T-helper 2 cell (primary cell): ENCODE measurements at places on chromosomes 2 and 18.

DNA sequence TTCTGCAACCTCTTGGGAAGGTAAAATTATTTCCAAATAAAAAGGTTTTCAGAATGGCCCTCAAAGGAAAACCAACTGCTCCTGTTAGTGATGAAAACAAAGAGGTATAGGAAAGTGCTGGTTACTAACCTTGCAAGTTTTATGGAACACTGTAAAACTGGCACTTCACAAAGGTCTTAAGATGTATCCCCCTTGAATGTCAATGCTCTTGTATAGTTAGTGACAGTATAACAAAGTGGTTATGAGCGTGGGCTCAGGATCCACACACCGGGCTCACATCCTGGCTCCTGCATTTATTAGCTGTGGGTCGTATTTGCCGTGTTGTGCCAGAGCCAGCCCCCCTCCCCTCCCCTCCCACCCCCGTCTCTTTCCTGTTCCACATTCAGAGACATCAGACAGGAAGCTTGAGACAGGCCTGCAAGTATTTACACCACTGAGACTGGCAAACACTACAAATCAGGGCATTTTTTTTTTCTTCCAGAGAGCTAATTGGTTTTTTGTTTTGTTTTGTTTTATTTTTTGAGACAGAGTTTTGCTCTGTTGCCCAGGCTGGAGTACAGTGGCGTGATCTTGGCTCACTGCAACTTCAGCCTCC is 9.2 kb upstream of the DNPEP start:
- DNase-seq = no peak

DNA sequence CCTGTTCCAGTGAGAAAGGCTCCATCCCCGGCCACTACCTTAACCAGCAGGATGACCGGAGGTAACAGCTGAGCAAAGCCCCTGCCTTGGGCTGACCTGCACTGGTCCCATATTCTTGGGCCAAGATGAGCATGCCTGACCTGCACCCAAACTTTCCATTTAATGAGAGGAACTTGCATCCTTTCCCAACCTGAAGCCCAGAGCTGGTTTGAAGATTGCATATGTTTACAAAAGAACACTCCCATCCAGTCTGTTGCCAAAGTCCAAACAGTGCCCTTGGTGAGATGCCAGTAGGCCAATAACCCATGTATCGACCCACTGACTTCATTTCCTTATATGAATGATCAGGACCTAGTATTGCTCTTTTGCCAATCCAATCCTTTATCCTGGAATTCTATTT is 5.5 kb upstream of the NPAS2 start:
- DNase-seq = no peak

GRCh38 chr18:33641141-33641540 is 63.1 kb downstream of the ASXL3 start:
- no peak for DNase-seq

DNA sequence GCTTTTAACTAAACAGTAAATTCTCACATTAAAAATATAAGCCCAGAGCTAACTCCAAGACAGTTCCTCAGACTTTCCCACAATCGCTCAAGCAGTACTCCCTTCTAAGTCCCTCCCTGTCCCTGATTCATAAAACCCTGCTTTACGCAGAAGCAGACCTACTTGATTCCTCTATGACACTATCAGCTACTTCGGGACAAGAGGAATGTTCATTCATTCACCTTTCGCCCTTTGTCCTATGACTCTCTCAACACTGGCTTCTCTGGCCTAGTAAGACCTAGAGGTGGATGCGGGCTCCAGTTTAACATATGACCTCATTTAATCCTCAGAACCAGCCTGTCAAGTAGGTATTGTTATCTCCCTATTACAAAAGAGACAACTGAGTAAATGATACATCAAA is 10.2 kb downstream of the LPIN2 start:
- DNase-seq = no peak

DNA sequence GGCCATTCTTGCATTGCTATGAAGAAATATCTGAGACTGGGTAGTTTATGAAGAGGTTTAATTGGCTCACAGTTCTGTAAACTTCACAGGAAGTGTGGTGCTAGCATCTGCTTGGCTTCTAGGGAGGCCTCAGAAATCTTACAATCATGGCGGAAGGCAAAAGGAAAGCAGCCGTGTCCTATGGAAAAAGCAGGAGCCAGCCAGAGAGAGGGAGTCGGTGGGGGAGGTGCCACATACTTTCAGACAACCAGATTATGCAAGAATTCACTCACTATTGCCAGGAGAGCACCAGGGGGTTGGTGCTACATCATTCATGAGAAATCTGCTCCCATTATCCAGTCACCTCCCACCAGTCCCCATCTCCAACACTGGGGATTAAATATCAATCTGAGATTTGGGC is 64.1 kb downstream of the CPS1 start:
- DNase-seq = no peak

DNA sequence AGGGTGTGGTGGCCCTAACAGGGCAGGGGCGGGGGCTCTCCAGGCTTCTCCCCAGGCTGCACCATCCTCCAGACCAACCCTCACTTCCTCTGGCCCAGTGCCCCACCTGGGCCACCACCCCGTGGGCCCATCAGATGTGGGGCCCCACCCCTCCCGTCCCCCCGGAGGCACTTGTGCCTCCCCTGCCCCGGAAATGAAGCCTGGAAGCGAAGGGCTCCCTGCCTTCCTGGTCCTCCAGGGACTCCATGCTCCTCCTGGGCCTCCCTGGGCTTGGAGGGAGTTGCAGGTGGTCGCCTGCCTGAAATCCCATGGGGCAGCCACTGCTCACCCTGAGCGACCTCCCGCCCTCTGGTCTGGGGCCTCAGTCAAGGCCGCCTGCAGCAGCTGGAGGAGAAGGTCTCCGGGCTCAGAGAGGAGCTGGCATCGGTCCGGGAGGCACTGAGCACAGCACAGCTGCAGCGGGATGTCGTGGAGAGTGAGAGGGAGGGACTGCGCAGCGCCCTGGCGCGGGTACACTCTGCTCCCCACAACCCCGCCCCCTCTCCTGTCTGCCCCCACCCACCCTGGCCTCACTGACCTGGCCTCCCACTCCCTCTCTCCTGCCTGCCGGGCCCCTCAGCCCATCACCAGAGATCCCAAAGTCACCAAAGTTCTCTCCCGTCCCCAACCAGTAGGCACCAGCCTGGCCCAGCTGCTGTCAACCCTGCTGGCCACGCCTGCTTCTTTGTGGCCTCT is 28.0 kb downstream of the CROCC2 start:
- peak; percentile 7 for DNase-seq

GRCh38 chr2:55357927-55358326 is 61.7 kb downstream of the CCDC88A start:
- no peak for DNase-seq

DNA sequence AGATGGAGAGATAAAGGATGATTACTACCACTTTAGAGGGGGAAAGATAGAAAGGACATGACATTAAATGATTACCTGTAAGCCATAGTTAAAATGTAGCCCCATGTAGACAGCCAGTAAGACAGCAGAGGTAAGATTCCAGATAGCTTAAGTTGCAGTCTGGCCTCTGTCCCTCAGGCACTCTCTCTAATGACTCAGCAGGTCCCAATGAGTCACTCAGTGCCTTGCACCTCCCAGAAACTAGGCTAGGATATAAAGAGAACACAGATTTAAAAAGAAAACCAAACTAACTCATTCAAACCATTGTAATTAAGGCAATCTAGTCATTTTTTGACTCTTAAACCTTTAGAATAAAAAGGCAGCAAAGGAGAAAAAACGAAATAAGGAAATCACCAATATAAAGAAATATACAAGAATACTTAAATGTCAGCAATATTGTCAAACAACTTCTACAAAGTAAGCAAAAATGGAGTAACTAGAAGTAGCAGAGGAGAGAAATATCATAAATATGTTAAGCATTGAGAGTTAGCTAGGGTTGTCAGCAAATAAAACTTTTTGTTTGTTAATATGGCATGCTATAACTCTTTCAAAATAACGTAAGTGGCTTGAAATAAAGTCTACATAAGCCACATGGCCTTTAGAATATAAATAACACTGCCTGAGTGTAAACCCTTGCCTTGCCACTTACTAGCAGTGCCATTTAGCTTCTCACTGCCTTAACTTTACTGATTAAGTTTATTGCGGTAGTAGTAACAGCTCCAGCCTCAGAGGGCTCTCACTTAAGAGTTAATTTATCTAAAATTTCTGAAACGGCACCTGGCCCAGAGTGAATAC is 48.5 kb downstream of the SOCS6 start:
- no peak for DNase-seq

DNA sequence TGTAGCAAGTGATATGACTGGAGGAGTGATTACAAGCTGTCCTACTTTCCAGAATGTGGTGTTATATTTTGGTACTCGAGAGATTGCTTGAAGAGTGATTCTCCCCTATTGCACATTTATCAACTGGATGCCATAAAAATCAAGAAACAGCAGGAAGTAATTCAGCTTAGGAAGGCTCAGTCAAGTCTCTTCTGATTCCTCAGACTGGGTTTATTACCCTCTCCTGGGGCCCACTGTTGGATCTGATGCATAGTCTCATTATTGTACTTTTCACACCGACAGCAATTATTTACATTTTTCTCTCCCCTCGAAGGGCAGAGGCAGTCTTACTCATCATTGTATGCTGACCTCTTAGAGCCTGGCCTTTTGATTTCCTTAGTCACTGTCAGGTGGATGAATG is 9.3 kb downstream of the NOSTRIN start:
- no peak for DNase-seq

- no peak for DNase-seq
Observed at GRCh38 chr2:209471037-209471436, 47.2 kb downstream of the MAP2 start.

DNA sequence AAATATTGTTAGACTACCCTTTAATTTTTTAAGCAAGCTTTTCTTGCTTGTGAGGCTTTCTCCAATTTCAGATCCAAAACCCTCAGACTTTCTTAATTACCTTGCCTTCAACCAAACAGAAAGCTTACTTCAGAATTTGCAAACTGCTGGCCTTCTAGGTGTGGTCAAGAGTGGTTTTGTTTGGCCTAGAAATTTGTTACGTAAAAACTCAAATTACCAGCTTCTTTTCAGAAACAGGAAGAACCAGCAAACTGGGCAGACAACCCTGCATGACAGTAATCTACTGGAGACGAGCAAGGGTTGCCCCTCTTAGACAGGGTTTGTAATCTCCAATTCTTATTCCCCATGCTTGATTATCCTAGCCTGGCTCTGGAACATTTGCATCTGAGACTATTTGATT is 27.1 kb downstream of the SRBD1 start:
- DNase-seq = no peak

DNA sequence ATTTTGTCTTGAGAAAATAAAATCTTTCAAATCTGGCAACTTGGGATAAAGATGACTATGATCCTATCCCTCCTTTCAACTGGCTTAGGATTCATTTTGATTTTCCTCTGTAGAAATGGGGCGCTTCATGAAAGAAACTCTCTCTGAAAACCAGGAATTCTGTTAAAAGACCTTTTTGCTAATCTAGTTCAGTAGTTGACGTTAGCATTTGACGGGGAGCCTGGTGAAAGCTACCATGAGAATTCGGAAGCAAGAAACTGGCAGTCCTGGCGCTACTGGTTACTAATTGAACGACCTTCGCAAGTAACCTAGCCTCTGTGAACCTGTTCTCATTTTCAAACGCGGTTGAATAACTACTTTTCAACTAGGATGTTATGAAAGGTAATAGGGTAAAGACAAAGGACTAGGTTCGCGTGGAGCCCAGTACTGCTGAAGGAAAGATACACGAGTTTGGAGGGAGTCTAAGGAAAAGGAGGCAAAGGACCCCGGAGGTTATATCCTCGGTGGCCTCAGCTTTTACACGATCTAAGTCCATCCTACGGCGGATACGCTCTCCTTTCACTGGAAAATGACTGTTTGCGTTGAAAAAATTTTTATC is 604 bp upstream of the STK11IP start:
- DNase-seq = no peak

DNA sequence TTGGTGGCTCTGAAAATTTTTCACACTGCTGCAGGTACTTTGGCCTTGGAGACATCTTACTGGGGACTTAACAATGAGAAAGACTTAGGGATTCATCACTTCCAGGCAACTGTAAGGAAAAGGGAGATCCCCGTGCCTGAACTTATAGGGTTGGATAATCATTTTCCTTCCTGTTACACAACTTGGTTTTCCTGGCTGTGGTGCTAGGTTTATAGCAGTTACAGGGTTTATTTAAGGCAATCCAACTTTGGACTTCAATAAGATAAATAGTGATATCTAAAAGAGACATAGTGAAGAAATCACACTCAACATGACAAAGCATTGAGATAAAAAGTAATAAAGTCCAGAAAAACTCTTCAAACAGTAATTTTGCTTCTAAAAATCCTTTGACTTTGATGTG is 70.2 kb upstream of the RAPH1 start:
- no peak for DNase-seq

GRCh38 chr2:69946351-69947324 is 14.8 kb downstream of the ASPRV1 start:
- DNase-seq = peak; percentile 53

GRCh38 chr2:74003494-74004211 is 18.9 kb downstream of the TET3 start:
- DNase-seq = no peak

- DNase-seq = no peak
Observed at GRCh38 chr2:172096626-172097547, 5.8 kb downstream of the DLX2 start.

- DNase-seq = no peak
Observed at GRCh38 chr2:129069875-129070594, 751.4 kb upstream of the HS6ST1 start.

GRCh38 chr2:33384599-33384961 is 91.9 kb upstream of the RASGRP3 start:
- DNase-seq = no peak

GRCh38 chr2:235518322-235519090 is 24.7 kb downstream of the AGAP1 start:
- no peak for DNase-seq

GRCh38 chr2:10078704-10079265 is 1.4 kb downstream of the CYS1 start:
- no peak for DNase-seq

GRCh38 chr2:202909394-202910192 is 1.9 kb downstream of the WDR12 start:
- no peak for DNase-seq

- DNase-seq = no peak
Observed at GRCh38 chr18:67695684-67696083, 179.2 kb upstream of the DSEL start.

DNA sequence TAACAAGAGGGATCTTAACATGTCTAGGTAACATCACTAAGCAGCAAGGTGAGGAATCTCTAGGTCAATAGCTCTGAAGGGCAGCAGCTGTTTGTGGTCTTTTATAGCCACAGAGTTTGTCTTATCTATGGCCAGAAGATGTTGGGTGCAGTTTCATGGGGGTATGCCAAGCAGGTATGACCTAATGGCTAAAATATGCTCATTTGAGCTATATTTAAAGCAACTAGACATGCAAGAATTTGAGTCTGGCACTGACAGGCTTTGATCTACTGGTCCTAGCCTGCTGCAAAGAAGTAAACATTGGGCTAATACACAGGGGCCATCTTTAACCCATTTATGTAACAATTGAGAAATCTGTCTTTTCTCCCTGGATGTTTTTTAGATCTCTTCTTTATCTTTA is 13.9 kb upstream of the UGP2 start:
- DNase-seq = no peak

DNA sequence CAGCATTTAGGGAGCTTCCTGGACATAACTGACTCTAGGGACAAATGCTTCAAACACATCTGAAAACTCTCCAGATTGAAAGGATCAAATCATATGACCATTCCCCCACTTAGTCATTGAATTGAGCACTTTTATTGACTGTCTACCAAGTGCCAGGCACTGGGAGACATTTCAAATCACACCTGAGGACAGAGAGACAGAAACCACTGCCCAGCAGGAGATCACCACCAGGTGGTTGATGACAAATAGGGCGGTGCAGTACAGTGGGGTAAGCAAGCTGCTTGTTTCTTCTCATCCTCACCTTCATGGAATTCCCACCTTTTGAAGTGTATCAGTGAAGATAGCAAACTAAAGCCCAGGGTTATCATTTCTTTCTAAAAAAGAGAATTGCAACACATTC is 19.0 kb upstream of the CXCR4 start:
- DNase-seq = no peak
